ENCODE measurements at places on chromosomes 7 and 10.

- DNase-seq = no peak
These were observed 115.4 kb downstream of the MLLT10 start for GRCh38 chr10:21649454-21649872.

DNA sequence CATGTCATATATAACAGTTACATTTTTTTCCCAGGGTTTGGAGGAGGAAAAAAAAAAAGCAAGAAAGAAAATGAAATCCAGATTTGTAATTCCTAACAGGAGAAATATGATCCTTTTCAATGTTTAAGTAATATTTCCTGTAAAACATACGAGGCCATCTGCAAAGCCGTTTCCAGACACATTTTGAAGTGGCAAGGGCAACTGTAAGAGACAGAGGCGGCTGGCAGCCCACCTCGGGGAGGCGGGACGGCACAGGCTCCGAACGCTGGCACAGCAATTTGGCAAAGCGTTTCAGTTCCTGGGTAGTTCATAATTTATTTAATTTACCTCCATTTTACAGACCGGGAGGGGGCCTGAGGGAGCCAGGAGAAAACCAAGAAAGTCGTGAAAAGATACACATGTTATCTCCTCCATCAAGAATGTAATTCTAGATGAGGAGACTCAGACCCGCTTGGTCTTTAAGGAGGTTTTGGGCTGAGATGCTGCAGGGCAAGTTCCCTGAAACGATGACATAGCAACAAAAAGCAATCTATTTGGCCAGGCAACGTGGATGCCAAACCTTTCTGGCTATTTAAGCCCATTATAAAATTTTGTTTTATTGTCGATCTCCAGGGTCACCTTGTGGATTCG lies 448.5 kb upstream of the MKI67 start:
- DNase-seq = no peak

- peak; percentile 3 for DNase-seq
These were observed 110.5 kb downstream of the EBF3 start for GRCh38 chr10:129853562-129853903.

DNA sequence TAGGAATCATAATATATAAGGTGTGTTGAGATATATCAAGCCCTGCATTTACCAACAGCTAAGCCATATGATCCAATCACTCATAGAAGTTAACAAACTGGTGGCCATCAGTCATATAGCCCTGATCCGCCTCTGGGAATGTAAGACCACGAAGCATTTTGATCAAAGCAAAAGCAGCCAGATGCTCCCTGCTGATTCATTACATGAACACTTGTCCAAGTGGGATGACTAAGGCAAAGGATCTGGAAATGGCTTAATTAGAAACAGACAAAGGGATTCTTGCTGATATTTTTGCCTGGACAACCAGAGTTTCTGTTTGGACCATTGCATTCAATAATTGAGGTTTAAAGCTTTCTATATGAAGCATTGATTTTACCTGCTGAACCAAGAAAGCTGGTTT lies 535.5 kb downstream of the GPAM start:
- no peak for DNase-seq

DNA sequence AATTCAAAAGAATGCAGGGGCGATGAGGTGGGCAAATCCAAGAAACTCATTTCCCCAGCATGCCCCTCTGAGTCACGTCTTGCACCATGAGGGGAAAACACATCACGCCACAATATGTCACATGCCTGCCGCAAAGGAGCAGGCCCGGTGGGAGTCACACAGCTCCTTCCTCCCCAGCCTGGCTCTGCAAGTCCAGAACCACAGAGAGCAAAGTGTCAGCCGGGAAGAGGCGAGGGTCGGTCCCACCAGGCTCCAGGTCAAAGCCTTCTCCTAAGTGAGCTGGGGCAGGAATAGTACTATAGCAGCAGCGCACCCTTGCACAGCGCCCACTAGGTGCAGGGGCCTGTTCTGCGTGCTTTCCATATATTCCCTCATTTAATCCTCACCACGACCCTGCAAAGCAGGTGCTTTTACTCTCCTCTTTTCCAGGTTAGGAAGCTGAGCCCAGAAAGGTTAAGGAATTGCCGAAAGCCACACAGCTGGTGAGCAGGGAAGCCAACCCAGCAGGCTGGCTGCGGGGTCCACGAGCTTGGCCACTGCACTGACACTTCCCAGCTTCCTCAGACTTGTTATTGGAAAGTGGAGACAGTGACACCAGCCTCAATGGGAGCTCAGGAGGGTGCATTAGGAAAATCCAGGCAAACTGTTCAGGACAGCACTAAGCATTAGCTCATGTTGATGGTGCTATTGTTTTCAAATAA lies 94.0 kb upstream of the ZMIZ1 start:
- peak; percentile 97 for DNase-seq

- no peak for DNase-seq
These were observed 88.1 kb downstream of the SEMA3C start for GRCh38 chr7:80830584-80831285.

DNA sequence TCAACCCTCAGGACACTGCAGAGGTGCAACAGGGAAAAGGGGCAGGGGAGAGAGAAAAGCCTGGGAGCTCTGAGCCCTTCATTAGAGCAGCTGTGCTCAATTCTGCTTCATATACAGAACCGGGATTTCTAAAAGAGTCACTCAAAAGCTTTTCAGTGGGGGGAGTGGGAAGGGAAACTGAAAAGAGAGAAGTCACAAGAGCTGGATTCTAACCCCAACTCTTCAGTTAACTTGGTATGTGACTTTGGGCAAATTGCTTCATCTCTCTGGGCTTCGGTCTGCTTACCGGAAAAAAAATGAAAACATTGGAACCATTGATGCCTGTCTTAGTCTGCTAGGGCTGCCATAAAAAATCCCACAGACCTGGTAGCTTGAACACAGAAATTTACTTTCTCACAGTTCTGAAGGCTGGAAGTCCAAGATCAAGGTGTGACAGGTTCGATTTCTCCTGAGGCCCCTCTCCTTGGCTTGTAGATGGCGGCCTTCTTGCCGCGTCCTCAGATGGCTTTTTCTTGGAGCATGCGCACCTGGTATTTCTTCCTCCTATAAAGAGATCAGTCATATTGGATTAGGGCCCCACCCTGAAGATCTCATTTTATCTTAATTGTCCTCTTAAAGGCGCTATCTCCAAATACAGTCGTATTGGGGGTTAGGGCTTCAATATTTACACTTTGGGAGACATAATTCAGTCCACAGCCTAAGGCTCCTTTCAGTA lies 118.3 kb upstream of the KMT2E start:
- DNase-seq = peak; percentile 91

- DNase-seq = peak; percentile 43
These were observed 64.6 kb downstream of the GSAP start for GRCh38 chr7:77351539-77352004.

GRCh38 chr7:1121476-1121875 lies 33.6 kb downstream of the GPER1 start:
- DNase-seq = no peak

DNA sequence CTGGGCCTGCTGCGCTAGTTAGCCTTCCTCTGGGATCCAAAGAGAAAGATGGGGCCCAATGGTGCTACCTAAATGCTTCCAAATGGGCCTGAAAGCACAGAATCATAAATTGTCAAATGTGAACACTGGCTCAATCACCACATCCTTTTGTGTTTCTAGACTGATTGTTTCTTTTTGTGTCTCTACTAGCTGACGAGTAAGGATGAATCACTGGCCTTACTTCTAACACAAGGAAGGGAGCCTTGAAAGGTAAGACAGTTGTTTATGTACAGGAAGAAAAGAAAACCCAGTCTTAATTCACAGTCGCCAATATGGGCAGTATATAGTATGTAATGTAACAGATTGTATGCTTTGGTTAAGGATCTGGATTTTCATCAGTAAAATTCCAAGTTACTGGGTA lies 89.5 kb downstream of the ZNF92 start:
- no peak for DNase-seq

DNA sequence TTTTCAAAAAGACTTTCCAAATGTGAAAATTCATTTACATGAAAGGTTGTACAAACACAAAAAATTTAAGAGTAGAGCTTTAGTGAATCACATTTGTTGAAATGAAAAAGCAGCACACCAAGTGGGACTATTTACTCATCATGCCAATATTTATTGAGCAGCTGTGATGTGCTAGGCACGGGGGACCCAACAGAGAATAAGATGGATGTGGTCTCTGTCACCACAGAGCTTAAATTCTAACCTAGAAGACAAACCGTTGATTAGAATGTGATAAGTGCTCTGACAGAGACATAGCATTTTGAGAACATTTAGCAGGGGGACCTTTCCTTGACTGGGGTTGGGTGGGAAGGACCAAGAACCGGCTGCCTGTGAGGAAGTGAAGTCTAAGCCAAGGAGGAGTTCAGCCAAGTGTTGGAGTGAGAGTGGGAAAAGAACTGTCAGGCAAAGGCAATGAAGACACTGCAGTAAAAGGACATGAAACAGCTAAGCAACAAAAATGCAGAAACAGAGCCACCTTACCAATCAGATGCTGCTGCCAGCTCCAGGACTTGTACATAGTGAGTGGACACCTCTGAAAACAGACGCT lies 19.1 kb downstream of the ADAM12 start:
- no peak for DNase-seq

GRCh38 chr10:33155720-33156638 lies 178.5 kb downstream of the NRP1 start:
- peak; percentile 52 for DNase-seq

GRCh38 chr7:43869867-43870240 lies 537 bp upstream of the MRPS24 start:
- DNase-seq = peak; percentile 94

DNA sequence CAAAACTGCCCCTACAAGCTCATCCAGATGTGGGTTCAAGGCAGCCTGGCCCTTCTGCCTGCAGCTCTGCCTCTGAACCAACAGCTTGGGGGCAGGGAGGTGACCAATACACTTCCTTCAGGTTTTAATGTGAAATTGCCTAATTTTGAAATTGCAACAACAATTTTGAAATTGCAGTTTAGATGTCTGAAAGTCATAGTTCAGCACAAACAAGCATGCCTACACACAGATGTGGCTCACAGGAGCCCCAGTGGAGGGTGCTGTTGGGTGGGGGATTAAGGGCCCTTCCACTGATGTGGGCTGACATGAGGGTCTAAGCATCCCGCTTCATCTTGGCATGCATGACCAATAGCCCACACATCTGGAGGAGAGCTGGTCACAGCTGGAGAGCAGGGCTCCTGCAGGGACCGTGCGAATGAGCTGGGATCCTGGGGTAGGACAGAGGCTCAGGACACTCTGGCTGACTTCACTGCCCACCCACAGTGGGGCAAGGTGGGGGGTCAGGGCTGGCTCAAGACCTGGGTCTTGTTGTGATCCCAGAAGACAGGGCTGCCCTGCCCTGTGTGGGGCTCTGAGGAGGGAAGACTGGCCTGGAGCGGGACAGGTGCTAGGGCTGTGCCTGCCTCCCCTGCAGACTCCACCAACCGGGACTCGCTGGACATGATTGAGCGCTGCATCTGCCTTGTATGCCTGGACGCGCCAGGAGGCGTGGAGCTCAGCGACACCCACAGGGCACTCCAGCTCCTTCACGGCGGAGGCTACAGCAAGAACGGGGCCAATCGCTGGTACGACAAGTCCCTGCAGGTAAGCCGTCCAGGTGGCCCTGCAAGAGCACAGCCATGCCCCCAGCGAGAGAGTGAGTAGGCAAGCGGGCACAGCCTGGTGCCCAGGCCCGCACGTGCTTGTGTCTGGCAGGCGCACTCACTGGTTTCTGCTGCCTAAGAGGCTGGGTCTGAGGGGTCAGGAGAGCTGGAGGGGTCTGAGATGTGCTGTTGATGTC lies 32.3 kb downstream of the CHAT start:
- peak; percentile 5 for DNase-seq

- DNase-seq = peak; percentile 11
These were observed 777 bp downstream of the RUNDC3B start for GRCh38 chr7:87628780-87629569.

- DNase-seq = no peak
These were observed 76.3 kb downstream of the COL13A1 start for GRCh38 chr10:69878038-69878437.

DNA sequence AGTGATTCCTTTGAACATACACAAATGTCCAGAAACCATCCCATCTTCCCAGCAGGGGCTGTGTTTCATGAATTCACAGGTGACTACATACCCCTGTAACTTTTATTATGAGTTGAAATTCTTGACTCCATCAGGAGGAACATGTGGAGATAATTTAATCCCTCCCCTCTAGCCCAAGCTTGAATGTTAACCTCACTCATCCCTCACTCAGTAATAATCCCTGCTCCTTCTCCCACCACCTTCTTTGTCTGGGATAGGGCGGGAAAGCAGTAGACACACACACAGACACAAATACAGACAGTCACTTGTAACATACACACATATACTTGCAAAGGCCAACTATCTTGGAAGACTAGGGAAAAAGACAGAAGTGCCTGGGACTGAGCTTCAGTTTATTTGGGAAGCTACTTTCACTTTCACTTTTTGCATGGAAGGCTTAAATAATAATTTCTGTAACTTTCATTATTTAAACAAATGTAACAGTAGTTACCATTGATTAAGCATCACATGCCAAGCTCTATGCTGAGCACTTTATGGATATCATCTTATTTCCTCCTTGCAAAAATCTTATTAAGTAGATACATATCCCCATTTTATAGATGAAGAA lies 7.3 kb downstream of the AASS start:
- DNase-seq = peak; percentile 23

DNA sequence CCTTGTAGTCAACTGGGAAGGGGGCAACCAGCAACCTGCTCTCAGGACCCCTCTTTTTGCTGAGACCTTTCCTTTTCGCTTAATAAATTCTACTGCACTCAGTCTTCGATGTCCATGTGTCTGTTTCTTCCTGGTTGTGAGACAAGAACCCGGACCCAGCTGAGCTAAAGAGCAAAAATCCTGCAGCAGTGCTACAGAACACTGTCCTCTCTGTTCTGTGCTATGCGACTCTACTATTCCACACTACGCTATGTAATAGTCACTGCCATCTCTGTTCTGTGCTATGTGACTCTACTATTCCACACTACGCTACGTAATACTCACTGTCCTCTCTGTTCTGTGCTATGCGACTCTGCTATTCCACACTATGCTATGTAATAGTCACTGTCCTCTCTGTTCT lies 34.3 kb downstream of the DIP2C start:
- no peak for DNase-seq

- no peak for DNase-seq
These were observed 1321.5 kb downstream of the XPNPEP1 start for GRCh38 chr10:108601851-108602250.

DNA sequence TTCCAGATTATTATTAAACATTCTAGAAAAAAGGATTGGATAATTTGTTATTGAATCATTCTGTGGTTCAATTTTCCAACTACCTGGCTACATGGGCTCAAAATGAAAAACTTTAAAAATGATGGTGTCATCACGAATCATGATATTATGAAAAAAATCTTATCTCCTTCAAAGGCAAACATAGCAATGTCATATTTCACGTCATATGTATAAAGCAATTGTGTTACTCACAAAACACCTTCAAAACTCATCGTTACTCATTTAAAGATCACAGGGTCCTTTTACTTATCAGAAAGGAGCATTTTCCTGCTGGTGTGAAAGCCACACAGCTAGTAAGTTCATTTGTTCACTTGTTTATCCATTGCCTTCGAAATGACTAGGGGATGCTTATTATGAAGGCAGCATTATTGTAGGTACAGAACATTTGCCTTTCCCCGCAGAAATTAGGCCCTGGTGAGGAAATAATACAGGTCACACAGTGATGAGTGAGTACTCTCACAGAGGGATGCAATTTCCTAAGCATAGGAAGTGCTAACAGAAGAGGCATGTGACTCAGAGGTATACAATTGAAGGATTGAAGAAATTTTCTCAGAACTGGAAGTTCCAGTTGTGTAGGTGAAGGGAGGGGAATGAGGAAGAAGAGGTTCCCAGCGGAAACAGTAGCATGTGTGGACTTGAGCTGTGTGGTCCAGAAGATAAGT lies 478.7 kb downstream of the INHBA start:
- no peak for DNase-seq

GRCh38 chr10:132879408-132880127 lies 62.8 kb downstream of the CFAP46 start:
- no peak for DNase-seq
